H7 (cell line): ENCODE measurements at places on chromosomes 1 and 21. TPM values are rescaled to one million over a fixed set of nuclear protein-coding genes. Genes with fewer than 3 reads are reported as not detected.

Gene GBP6
- total RNA-seq, result not detected in 2 replicates

Gene IRF6
- 2.3 and 4.1 TPM in 2 replicates for total RNA-seq

Gene WNT3A
- 0.31 and 0.33 TPM in 2 replicates for total RNA-seq

Gene SYTL1
- 5.6 and 6.4 TPM in 2 replicates for total RNA-seq

Gene KHDC4
- 58.4 and 78.1 TPM in 2 replicates for total RNA-seq

Gene PERM1
- not detected in 2 replicates for total RNA-seq

Gene PAPPA2
- total RNA-seq, result 0.45 and 2.4 TPM in 2 replicates

Gene SFN
- 7.5 and 11.3 TPM in 2 replicates for total RNA-seq

Gene VHLL
- not detected in 2 replicates for total RNA-seq

Gene TMEM35B
- total RNA-seq, result 35.6 and 43.0 TPM in 2 replicates

Gene FAM3B
- total RNA-seq, result 0.31 and 0.55 TPM in 2 replicates

Gene ABCA4
- total RNA-seq, result 0.04 and 0.24 TPM in 2 replicates

Gene CCDC185
- total RNA-seq, result not detected in 2 replicates

Gene HOOK1
- total RNA-seq, result 9.1 and 20.7 TPM in 2 replicates

Gene LCE1B
- total RNA-seq, result not detected in 2 replicates

Gene LRRC7
- total RNA-seq, result 0.11 and 0.24 TPM in 2 replicates

Gene TAS1R1
- total RNA-seq, result 0.10 and 0.15 TPM in 2 replicates

Gene ACKR1
- total RNA-seq, result 0.22 TPM in 1 of 2 replicates, not detected in the other

Gene NUDT17
- 4.4 and 8.8 TPM in 2 replicates for total RNA-seq

Gene S100A6
- 1.3 and 1.4 TPM in 2 replicates for total RNA-seq

Gene MTARC1
- total RNA-seq, result 28.6 and 31.2 TPM in 2 replicates

Gene FCRLA
- not detected in 2 replicates for total RNA-seq

Gene RGS18
- not detected in 2 replicates for total RNA-seq

Gene MSTO1
- 57.6 and 68.0 TPM in 2 replicates for total RNA-seq

Gene ALDH9A1
- 81.9 and 104 TPM in 2 replicates for total RNA-seq

Gene RAB25
- total RNA-seq, result 18.3 and 27.6 TPM in 2 replicates

Gene KRTAP20-2
- total RNA-seq, result not detected in 2 replicates
